CD8-positive, alpha-beta memory T cell (primary cell): ENCODE measurements at places on chromosomes 2 and 18. TPM values are rescaled to one million over a fixed set of nuclear protein-coding genes. Genes with fewer than 3 reads are reported as not detected.

NOL4 gene
- not detected for total RNA-seq

EFHD1 gene
- total RNA-seq = 0.33 TPM

EFEMP1 gene
- total RNA-seq = not detected

FOXD4L1 gene
- total RNA-seq = 0.15 TPM

CCDC74A gene
- 3.6 TPM for total RNA-seq

OSR1 gene
- not detected for total RNA-seq

- H3K27me3 ChIP-seq = no peaks in the 10 kb centered on the region
- H3K27ac ChIP-seq = no peak overlapping the region
- no peak for DNase-seq
- H3K4me1 ChIP-seq = peaks cover 26% of the 10 kb centered on the region
- no peak overlapping the region for H3K4me3 ChIP-seq
Measured at GRCh38 chr2:69773206-69773605, 31.3 kb downstream of the ANXA4 start.

- H3K27me3 ChIP-seq = no peaks in the 10 kb centered on the region
- H3K36me3 ChIP-seq = no peaks in the 10 kb centered on the region
- DNase-seq = no peak
- no peak overlapping the region for H3K4me3 ChIP-seq
- no peak overlapping the region for H3K27ac ChIP-seq
Measured at GRCh38 chr2:86323273-86324021, 14.0 kb downstream of the REEP1 start.

DNA sequence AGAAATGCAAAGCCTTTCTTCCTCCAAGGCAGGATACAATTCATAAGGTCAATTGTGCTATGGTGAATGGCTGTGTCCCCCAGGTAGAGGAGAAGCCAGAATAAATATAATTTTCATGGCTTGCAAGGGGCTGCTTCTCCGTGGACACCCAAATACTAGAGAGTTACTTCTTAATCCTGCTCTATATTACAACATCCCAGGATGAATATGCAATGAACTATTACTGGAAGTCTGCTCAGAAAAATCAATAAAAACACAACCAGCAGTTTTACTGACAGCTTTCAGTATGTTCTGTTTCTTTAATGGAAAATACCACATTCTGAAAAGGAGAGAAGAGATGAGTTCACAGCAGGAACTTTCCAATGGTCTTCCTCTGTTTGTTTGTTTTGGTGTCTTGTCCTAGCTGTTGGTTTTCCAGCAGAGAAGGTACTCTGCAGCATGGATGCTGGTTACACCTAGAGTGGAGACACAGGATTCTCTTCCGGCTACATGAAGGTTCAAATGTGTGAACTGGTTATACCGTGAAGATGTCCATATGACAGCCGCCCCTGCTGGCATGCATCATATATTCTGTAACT lies 213.0 kb downstream of the PID1 start:
- no peaks in the 10 kb centered on the region for H3K4me1 ChIP-seq
- H3K4me3 ChIP-seq = no peak overlapping the region
- no peaks in the 10 kb centered on the region for H3K27me3 ChIP-seq
- H3K27ac ChIP-seq = no peak overlapping the region
- no peaks in the 10 kb centered on the region for H3K36me3 ChIP-seq
- no peak for DNase-seq

GRCh38 chr2:4049463-4049862 lies 346.1 kb downstream of the DCDC2C start:
- H3K27ac ChIP-seq = no peak overlapping the region
- no peaks in the 10 kb centered on the region for H3K4me1 ChIP-seq
- H3K4me3 ChIP-seq = no peak overlapping the region
- no peak for DNase-seq
- H3K36me3 ChIP-seq = no peaks in the 10 kb centered on the region

- H3K27ac ChIP-seq = no peak overlapping the region
- DNase-seq = no peak
- H3K27me3 ChIP-seq = no peaks in the 10 kb centered on the region
- H3K36me3 ChIP-seq = no peaks in the 10 kb centered on the region
- no peak overlapping the region for H3K4me3 ChIP-seq
Measured at GRCh38 chr2:152420936-152421335, 86.0 kb downstream of the FMNL2 start.

DNA sequence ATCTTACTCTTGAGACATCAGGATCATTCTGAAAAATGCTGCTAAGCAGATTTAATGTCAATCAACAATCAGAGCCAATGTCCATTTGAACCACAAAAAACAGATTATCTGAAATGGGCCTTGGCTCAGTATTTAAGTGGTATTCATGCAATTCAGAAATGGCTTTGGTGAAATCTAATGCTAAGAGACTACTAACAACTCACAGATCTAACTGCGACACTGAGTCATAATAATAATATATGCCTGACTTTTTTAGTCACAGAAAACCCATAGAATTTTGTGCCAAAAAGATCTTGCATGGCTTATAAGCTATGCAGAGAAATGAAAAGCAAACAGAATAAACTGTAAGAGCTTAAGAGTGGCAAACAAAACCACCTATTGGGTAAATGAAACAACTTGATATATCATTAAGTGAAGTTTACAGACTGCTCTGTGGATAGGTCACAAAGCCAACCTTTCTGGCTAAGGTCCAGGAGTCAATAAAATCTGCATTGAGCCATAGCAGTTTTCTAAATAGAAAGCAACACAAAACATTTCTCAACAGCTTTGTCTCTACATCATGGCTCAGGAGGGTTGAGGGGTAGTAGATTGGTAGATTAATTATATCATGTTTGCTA lies 234.3 kb downstream of the LRATD1 start:
- DNase-seq = no peak
- H3K36me3 ChIP-seq = no peaks in the 10 kb centered on the region
- no peak overlapping the region for H3K27ac ChIP-seq
- no peak overlapping the region for H3K4me3 ChIP-seq
- no peaks in the 10 kb centered on the region for H3K27me3 ChIP-seq

- H3K4me3 ChIP-seq = no peak overlapping the region
- H3K36me3 ChIP-seq = no peaks in the 10 kb centered on the region
- H3K27me3 ChIP-seq = no peaks in the 10 kb centered on the region
- DNase-seq = no peak
- no peaks in the 10 kb centered on the region for H3K4me1 ChIP-seq
Measured at GRCh38 chr2:169715379-169716237, 18.0 kb upstream of the KLHL23 start.

DNA sequence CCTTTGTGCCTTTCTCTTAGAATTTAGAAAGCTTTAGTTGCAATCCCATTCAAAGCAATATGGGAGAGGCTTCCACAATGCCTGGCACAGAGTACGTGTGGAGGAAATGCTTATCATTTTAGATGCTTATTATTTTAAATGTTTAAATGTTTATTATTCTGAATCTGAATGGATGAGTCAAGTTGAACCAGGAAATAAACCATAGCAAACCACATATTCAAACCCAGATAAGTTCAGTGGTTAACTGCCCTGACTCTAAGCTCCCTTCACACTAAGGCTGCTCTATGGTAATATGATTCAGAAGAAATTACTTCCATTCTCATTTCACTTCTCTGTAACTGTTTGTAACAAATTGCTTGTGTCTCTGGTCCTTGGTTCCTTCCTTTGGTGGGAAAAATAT lies 5.2 kb upstream of the PPP4R1 start:
- no peak overlapping the region for H3K4me3 ChIP-seq
- H3K27ac ChIP-seq = no peak overlapping the region
- no peaks in the 10 kb centered on the region for H3K27me3 ChIP-seq
- peaks cover 5% of the 10 kb centered on the region for H3K4me1 ChIP-seq
- no peaks in the 10 kb centered on the region for H3K36me3 ChIP-seq

GRCh38 chr2:11864724-11865123 lies 118.3 kb downstream of the LPIN1 start:
- H3K27ac ChIP-seq = no peak overlapping the region
- H3K4me3 ChIP-seq = no peak overlapping the region
- no peaks in the 10 kb centered on the region for H3K27me3 ChIP-seq
- H3K36me3 ChIP-seq = no peaks in the 10 kb centered on the region
